ENCODE measurements at places on chromosomes 3 and 15.

DNA sequence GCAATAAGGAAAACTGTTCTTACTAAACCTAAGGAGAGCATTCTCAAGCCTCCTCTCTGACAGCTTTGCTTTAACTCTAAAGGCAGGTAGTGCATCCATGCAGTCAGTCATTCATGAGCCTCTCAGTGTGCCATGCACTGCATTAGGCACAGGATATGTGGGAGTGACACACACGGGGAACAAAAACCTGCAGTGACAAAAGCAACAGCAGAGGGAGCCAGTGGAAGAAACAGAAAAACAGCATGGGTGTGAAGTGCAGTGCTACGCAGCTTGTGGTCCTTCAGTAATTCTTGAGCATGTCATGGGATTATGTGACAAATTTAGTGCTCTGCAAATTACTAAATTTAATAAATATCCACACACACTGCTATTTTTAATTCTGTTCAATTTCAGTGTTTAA is 230.7 kb downstream of the BBX start:
- DNase-seq: peak; percentile 20

GRCh38 chr3:150543531-150543930 is 2.8 kb downstream of the SERP1 start:
- DNase-seq: no peak

DNA sequence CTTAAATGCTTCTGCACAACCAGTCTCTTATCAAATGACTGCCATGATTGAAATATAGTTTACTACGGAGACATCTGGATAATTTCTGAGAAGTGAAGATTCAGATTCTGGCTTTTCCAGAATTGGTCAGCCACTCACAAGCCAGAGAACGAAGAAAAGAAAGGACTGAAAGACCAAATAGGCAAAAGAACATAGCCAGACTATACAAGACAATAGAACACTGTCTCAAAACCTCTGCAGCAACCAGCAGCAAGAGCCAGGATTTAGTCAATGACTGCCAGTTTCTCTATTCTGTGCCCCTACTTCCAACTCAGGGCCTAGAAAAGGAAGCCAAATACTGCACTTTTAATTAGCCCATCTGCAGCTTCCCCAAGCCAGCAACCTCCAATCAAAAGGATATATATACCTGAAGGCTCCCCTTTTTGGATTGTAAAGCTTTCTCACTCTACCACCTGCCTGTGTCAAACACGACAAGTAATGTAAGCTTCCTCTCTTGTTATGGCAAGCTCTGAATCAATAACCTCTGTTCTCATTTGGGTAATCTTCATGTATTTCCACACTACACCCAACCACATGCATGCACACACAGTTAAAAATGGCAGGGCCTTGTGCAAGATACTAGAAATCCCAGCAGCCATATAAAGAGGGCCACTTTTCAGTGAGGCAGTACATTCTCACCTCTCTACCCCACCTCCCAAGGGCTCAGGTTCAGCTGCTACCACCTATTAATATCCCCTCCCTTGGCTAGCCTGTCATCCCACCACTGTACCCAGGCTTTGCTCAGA is 97.1 kb downstream of the ERC2 start:
- no peak for DNase-seq

GRCh38 chr3:189567322-189567721 is 63.9 kb upstream of the TP63 start:
- no peak for DNase-seq

- no peak for DNase-seq
Measured at GRCh38 chr3:117137065-117137464, 427.5 kb downstream of the TUSC7 start.

DNA sequence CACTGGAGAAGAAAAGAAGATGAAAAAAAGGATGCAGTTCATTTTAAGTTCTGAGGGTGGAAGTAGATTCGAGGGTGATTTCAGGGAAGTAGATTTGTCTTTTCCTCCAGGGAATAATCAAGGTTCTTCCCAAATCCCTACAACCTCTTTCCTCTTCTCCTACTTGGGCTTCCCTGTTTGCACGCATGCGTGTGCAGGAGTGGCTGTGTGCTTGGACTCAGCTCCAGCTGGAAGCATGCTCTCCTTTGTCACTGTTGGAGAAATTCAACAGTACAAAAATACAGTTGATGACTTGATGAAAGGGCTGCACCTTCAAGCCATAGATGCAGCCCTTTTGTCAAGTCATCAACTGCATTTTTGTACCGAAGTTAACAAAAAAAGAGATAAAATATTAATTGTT is 3.8 kb downstream of the OR5K2 start:
- no peak for DNase-seq

- DNase-seq: no peak
Measured at GRCh38 chr3:2684046-2684445, 426.1 kb downstream of the IL5RA start.

- DNase-seq: no peak
Measured at GRCh38 chr3:44883213-44883955, 9.0 kb downstream of the TGM4 start.

- DNase-seq: no peak
Measured at GRCh38 chr3:59600631-59601030, 550.8 kb upstream of the CFAP20DC start.

GRCh38 chr3:127484601-127485388 is 105.7 kb downstream of the TPRA1 start:
- no peak for DNase-seq

GRCh38 chr15:25863111-25863967 is at the start of gene ATP10A:
TSS of gene ATP10A (minus strand) at chr15:25863327. CDS start at chr15:25863096, 231 bp downstream.
- DNase-seq: no peak

DNA sequence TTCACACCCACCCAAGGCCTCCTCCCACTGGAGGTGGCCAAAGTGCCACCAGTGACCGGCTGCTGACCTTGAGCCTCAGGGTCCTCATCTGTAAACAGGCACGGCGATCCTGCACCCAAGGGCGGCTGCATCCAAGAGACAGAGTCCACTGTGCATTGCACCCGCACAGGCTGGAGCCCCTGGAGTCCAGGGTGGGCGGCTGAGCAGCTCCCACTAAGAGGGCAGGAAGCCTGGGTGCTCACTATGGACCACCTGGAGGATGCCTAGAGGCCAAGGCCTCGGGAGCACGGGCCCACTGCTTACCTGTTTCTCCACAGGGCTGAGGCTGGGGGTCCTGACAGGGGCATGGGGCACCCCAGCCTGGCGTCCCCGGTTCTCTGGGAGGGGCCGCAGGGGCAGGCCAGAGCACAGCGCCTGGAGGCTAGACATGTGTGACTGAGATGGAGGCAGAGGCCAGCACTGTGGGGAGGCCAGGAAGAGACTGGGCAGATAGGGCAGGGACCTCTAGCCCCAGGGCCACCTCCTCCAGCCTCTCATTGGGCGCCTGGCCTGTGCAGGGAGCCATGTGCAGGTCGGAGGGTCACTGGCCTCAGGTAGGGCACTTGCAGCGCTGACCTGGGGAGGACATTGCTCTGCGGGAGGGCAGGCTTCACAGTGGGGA is at the start of gene UROC1:
UROC1 (minus strand) TSS at position 483 of the 661 bp plus-strand sequence; CDS start at position 429, 54 bp downstream.
- DNase-seq: no peak

DNA sequence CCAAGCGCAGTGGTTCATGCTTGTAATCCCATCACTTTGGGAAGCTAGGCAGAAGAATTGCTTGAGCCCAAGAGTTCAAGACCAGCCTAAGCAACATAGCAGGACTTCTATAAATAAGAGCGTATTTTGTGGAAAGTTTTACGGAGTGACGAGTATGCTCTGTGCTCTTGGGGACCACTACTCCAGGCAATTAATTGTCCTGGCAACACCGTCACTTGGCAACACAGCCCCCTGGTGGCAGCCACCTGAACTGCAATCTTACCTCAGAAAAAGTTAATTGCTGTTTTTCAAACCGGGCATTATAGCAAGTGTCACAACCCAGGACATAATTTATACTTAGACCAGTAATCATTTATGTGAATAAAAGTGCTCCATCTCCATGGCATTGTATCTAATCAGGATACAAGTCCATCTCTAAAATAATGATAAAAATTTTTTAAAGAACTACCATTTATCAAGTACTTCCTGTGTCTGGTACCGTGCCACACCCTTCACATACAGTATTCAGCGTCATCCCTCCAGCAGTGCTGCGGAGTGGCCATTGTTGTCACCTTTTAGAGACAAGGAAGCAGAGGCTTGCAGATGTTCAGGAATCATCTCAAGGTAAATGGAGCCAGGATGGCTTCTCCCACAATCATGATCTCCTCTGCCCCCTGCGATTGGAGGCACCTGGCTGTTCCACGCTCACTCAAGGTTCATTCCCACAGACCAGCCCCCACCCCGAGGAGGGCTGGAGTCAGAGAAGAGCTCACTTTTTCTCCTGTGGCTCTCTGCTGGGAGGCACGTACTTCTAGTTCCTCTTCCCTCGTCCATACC is 34.5 kb downstream of the PLA2G4D start:
- DNase-seq: no peak

- DNase-seq: peak; percentile 37
Measured at GRCh38 chr3:48215466-48215865, 7.8 kb upstream of the CAMP start.

- no peak for DNase-seq
Measured at GRCh38 chr3:48367201-48367600, 4.8 kb upstream of the FBXW12 start.

- DNase-seq: no peak
Measured at GRCh38 chr3:22039161-22039560, 288.2 kb upstream of the ZNF385D start.

DNA sequence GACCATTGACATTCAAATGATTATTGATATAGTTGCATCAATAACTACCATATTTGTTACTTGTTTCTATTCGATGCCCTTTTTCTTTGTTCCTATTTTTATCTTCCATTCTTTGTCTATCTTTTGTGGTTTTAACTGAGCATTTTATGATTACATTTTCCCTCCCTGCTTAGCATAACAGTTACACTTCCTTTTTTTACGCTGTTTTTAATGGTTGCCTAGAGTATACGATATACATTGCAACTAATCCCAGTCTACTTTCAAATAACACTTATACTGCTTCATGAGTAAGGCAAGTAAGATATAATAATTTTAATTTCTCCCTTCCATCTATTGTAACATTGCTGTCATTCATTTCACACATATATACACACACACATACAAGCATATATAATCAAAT is 26.3 kb downstream of the COL6A6 start:
- DNase-seq: no peak

- no peak for DNase-seq
Measured at GRCh38 chr3:196220587-196220986, 4.3 kb downstream of the SLC51A start.

DNA sequence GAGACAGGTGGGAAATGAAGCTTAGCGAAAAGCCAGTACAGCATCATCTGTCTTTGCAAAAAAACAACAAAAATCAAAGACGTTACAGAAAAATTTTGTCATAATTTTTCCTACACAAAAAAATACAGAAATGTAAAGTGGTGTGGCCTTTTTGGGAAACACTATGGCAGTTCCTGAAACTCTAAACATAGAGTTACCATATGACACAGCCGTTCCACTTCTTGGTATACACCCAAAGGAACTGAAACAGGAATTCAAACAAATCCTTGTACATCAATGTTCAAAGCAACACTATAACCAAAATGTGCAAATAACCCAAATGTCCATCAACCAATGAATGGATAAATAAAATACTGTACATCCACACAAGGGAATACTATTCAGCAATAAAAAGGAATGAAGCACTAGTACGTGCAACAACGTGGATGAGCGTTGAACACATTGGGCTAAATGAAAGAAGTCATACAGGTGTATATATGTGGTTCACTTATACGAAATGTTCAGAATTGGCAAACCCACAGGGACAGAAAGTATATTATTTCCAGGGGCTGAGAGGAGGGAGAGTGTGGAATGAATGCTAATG is 46.8 kb downstream of the GLB1 start:
- no peak for DNase-seq

GRCh38 chr15:31016446-31016915 is 25.1 kb upstream of the MTMR10 start:
- DNase-seq: no peak

DNA sequence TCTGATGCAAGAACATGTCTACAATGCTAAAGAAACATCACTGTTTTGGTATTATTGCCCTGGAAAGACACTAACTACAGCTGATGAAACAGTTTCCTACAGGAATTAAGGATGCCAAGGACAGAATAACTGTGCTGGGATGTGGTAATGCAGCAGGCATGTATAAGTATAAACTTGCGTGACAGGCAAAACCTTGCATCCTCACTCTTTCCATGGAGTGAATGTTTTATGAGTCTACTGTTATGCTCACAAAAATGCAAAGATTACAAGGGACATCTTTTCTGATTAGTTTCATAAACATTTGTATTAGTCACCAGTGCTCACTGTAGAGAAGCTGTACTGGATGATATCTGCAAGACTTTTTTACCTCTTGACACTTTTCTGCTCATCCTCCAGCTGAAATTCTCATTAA is 143.6 kb downstream of the NAALADL2 start:
- DNase-seq: no peak

DNA sequence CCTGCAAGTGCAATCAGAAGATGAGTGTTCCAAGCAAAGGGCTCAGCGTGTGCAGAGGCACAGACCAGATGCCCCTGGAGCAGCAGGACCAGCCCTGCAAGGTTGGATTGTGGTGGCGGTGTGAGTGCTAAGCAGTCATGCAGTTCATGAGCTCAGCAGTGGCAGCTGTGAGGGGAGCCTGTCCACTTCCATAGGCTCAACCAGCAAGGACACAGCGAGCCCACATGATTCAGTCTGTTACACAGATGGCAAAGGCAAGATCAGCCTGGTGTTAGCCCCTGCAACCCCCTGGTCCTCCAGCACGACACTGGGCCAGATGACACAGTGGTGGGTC is 95.9 kb upstream of the PRR23E start:
- DNase-seq: no peak

- no peak for DNase-seq
Measured at GRCh38 chr15:72184165-72184811, 13.3 kb downstream of the GRAMD2A start.

DNA sequence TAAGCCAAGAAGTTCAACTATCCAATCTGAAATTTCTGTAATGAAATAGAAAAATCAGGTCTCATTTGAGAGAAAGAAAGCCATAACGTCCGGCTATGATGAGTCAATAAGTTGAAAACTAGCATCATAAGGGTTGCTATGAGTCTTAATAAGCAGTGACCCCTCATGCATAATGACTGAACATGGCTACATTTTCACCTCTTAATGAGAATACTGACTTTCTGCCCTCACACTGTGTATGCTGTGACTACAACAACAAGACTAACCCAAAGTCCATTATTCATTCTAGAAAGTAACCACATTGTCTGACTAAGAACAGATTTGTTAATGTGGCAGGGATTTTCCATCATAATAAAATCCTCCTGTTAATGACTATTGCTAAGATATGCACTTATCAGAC is 884.0 kb upstream of the CADM2 start:
- DNase-seq: no peak

DNA sequence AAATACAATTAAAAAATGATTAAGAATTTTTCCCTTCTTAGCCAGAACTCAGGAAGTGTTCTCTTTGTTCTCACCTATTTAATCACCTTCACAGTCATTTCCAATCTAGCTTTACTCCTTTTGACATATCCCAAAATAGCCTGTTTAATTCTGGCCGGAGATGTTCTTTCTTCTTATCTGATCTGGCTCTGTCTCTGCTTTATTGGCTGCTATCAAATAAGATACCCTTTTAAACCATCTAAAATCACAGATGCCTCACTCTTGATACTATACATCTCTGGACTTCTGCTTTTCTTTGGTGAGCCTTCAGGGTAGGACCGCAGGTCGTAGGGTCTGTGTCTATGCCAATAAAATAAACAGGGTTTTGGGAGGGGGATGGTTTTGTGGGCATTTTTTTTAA is 319.2 kb upstream of the SEMA6D start:
- DNase-seq: no peak

GRCh38 chr15:66169023-66169422 is 84.5 kb downstream of the MEGF11 start:
- DNase-seq: no peak

- DNase-seq: no peak
Measured at GRCh38 chr3:133924041-133924440, 28.4 kb upstream of the RAB6B start.

All from right renal pelvis (tissue), 4 donors.